ENCODE measurements at places on chromosomes 3 and 15.

GRCh38 chr3:60053526-60054265 is 1003.9 kb upstream of the CFAP20DC start:
- no peak for DNase-seq

DNA sequence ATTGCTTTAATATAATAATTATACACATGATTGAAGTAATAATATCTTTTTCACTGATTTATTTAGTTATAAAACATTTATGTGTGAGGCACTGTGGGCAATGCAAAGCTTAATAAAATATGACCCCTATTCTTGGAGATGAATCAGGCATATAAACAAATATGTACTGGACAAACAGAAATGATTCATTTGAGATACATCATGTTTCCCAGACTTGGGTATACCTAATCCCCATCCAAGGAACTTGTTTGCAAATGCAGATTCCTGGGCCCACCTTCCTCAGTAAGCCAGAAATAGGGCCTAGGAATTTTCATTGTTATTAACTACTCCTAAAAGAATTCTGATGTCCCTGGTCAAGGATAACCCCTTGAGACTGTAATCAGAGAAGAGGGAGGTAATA is 184.2 kb downstream of the CHL1 start:
- no peak for DNase-seq

DNA sequence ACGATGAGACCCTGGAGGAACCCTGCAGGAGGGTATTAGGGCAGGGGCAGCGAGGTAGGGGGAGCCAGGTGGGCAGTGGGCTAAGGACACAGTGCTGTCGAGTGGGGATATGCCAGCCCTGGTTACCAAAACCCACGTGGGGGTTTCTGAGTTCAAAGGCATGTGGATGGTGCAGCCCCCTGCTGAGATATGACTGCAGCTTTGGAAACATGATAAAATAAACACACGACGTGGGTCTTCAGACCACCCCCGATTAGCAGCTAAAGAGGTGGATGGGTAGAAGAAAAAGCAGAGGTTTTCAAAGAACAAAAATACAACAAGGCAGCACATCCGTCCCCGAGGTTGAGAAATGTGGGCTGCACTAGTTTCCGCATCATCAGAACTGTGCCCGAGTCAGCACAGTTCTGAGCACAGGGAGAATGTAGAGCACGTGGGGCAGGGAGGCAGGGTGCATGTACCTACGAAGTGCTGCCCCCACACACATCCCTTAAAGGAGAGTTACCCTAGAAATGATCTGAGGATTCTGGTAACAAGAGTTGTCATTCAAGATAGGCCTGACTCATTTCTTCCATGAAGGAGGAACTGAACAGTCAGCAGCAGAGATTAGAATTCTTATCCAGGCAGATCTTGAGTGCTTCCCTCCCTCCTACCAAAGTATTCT is 121.3 kb downstream of the RPLP1 start:
- DNase-seq = peak; percentile 31

DNA sequence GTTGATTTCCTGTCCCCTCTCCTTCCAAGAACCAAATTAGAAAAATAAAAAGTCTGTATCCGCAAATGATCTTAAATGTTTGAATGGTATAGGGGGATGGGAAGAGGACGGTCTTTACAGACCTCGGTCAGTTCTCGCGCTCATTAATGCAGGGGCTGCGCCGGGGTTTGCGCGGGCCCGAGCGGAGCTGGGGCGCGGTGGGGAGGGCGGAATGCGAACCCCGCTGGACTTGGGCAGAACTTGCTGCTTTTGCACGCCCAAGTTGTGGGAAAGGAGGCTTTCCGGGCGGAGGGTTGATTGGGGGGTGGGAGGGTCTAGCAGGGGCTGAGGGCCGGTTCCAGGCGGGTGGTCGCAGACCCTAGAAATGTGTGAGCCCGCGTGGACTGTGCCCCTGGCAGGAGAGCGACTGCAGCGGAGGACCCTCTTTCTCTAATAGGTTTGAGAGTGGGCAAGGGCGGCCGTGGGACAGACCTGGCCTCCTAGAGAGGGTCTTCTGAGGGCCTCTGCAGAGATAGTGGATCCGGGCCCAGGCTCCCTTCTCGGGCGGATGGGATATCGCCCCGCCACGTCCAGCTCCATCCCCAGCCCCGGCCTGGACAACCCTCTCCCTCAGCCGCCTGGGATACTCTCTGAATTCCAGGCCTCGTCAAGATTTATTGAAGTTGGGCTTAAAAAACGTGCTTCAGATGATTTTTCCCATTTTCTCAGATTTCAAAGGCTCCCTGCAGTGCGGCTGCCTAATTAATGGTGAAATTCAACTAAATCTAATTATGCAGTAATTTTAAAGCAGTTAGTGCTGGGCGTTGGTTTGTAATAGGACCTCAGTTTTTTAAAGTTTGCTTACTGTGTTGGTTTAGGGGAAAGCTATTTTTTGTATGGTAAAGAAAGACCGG is 11.3 kb downstream of the NR2F2 start:
- peak; percentile 80 for DNase-seq

GRCh38 chr3:186044968-186045367 is 63.9 kb downstream of the ETV5 start:
- DNase-seq = peak; percentile 84

DNA sequence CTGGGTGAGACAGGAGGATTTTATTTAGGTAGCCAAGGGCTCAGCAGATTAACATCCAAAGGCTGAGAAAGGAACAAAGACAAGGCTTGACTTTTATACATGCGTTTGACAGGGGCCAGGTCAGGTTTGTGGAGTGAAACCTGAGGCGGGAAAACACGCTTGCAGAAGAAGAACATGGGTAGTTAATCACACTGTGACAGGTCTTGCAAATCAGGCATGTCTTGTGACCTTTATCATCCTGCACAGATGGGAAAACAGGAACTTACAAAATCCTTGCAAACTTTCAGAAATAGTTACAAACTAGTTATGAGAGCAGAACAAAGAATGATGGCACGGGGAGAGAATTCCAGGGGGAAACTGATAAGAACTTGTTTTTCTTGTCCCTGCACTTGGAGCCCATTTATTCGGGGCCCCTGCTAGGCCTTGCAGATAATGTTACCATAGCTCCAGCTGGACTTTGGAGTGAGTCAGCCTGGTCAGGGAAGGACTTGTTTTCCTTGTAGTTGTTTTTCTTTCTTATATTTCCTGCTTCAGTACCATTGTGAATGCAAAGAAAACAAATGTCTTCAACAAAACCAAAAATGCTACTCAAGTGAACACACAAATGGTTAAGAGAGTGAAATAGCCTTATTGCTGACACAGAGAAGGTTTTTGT is 965.9 kb upstream of the ROBO1 start:
- peak; percentile 2 for DNase-seq

DNA sequence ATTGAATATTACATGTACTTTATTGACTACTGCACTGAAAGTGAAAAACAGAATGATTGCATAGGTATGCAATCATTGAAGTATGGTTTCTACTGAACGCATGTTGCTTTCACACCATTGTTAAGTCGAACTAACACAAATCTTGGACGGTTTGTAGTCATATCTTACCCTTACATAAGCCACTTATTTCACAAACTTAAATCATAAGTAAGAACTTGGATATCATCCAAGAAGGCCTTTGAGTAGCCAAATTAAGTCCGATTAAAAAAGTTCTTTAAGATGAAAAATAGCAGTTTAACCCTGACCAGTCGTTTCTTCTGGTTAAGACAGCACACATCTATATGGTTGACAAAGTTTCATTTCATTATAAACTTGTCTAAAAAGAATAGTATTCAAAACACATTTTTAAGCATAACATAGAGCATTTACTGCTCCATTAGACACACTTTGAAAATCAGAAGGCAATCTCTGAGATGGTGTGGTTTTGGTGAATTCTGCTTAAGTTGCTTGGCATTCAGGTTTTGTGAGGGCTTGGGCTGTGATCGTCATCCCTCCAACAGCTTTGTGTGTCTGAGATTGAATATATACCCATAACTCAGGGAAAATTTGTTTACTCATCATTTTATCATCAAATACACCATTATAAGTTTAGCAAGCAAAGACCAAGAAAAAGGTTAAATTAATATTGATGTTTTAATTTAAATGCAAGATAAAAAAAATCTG is 92.2 kb downstream of the NFKBIZ start:
- no peak for DNase-seq

DNA sequence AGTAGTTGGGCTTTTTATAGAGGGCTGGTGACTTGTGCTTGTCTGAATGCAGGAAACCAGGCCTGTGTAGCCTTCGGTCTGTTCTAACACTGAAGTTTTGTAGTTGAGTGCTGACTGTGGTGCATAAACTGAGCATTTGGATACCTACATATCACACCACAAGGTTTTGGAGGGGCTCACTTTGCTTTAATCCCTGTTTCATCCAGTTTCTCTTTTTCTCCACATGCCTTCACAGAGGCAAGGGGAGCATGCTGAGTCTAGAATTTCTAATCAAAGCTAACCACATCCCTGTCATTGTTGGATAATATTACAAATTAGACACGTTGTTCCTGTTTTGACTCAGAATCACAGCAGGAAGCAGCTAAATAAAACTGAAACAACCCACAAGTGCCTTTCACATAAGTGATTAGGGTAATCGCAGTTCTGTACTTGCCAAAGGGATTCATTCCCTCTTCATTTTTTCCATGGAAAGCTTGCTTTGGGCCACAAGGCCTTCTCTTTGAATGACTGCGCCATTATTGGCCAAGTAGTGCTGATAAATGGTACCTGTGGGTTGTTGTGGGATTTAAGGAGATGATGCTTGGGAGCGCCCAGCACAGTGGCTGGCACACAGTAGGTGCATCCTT is 48.9 kb downstream of the TGFBR2 start:
- DNase-seq = peak; percentile 61

GRCh38 chr3:195111319-195111705 is 159.6 kb downstream of the XXYLT1 start:
- no peak for DNase-seq

DNA sequence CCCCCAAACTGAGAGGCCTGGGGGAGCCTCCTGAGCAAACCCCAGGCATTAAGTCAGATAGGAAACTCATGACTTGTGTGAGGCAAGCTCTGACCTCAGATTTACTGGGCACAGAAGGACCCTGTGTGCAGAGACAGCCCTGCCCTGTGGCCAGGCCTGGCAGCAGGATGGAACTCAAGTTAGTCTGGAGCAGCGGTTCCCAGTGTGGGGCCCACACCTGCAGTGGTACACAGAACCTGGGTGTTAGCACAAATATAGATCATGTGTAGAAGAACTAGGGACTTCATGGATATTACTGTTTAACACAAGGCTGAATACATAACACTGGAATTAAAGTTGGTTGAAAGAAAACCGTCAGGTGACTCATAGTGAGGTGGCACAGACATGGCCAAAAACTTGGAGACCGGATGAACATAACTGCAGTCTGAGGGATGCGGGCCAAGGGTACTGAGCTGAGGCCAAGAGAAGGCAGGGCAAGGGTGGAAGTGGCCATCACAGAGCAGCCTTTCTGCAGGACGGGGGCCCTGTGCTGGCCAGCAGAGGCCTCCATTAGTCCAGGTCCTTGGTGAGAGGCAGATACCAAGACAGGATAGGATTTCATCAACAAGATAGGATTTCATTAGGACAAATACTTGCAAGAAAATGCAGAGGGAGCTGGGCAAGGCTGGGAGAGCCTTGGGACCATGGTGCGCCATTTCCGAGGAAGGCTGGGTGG is 40.9 kb downstream of the IRAK2 start:
- DNase-seq = no peak

DNA sequence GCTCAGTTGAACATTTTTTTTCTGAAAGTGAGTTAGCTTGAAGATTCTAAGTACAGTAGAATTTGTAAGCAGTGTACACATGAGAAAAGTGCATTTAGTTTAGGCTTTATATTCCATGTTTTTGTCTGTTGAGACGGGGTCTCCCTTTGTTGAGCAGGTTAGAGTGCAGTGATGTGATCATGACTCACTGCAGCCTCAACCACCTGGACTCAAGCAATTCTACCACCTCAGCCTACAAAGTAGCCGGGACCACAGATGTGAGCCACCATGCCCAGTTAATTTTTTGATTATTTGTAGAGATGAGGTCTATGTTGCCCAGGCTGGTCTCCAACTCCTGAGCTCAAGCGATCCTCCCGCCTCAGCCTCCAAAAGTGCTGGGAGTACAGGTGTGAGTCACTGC is 5.3 kb upstream of the CSNK1G1 start:
- DNase-seq = no peak

- peak; percentile 88 for DNase-seq
Observed at GRCh38 chr3:124217542-124217941, 225.6 kb upstream of the ROPN1 start.

DNA sequence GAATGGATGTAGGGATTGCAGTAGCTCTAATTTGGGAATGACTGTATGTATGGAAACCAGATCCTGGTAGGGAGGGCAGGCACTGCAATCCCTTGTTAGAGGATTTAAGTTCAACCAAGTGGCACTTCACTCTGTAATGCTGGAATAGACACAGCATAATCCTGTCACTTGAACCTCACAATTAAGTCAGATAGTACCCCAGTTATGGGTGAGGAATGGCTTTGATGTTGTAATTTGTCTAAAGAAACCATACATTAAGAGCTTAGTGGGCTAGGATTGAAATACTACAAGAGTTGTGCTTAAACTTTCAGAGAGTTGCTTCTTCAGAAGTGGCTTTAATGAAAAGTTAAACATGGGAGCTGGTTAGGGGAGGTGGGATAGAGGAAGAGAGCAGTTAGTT is 9.3 kb downstream of the RAB7A start:
- no peak for DNase-seq

DNA sequence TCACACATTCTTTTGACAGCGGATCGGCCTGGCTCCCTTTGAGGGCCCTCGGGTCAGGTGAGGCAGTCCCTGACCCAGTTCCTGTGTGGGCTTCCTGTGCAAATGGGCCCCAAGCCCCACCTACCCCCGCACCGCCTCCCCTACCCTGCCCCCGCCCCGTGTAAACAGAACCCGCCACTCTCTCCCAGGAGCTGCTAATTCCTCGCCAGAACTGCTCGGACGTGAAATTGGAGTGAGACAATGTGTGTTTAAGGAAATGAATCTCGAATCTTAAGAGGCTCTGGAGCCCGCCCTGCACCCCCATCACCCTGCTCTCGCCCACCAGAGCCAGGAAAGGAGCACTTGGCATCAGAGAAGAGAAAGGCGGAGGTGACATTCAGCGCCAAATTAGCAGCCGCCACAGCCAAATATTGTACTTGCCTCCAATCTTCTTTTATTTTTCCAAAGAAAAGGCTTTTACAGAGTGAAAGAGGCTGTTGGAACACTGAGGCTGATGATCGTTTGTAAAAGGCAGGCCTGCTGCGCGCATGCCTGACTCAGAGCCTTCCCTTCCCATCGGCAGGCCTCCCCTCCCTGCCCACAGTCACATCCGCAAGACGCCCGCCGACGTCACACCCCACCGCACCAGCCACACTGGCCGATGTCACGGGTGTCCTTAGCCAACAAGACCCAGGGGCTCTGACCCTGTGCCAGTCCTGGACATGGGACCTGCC is 53.1 kb downstream of the CACNA2D2 start:
- peak; percentile 51 for DNase-seq

GRCh38 chr15:94306700-94307650 is 75.6 kb downstream of the MCTP2 start:
- DNase-seq = no peak

DNA sequence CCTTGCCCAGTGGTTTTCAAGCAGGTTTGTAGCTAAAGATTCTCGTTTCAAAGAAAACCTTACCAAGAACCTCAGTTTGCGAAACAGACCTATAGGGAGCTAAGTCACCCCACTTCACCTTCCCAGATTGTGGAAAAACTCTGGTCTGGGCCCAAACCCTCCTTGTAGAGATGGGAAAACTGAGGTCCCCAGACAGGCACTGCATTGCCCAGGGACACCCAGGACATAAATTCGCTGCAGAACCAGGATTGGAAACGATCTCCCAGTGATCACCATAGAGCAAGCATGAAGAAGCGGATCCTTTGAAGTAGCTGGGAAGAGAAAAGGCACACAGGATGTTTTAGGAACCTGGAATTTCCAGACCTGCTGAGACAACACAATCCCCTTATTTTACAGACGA is 85.6 kb upstream of the PIAS1 start:
- DNase-seq = no peak

- DNase-seq = no peak
Observed at GRCh38 chr3:128338536-128339330, 128.0 kb downstream of the DNAJB8 start.

Measured in muscle of leg (tissue), 16 donors.